ENCODE measurements at places on chromosomes 16 and 17.

GRCh38 chr17:62725791-62726249 is 82.3 kb downstream of the MARCHF10 start:
- DNase-seq: no peak

GRCh38 chr17:9700136-9700535 is 54.8 kb downstream of the USP43 start:
- no peak for DNase-seq

GRCh38 chr16:51222016-51222415 is 70.9 kb upstream of the SALL1 start:
- no peak for DNase-seq

GRCh38 chr16:25270577-25270976 is 12.9 kb upstream of the ZKSCAN2 start:
- no peak for DNase-seq

- no peak for DNase-seq
These were observed 331.8 kb downstream of the TMEM114 start for GRCh38 chr16:8258523-8258922.

DNA sequence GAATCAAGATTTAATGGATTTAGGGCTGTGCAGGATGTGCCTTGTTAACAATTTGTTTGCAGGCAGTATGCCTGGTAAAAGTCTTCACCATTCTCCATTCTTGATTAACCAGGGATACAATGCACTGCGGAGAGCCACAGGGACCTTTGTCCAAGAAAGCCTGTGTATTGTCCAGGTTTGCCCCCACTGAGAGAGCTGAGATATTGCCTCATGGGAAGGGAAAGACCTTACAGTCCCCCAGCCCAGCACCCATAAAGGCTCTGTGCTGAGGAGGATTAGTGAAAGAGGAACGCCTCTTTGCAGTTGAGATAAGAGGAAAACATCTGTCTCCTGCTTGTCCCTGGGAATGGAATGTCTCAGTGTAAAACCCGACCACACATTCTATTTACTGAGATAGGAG is 2169.6 kb downstream of the TP53TG3F start:
- no peak for DNase-seq

DNA sequence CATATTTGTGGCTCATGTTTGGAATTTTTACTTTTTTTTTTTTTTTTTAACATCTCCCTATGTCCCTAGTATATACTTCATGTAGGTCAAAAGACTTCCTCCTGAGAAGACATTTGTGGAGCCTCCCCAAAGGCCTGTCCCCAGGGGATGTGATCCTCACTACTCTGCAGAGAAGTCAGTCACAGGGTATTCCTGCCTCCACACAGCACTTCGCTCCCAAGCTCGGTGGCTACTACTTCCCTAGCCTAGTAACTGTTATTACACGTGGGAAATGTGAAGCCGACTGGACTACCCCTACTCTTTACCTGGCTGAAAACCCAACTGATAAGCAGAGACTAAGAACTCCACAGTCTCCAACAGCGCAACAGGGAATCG is 116.8 kb downstream of the HIC1 start:
- DNase-seq: no peak

DNA sequence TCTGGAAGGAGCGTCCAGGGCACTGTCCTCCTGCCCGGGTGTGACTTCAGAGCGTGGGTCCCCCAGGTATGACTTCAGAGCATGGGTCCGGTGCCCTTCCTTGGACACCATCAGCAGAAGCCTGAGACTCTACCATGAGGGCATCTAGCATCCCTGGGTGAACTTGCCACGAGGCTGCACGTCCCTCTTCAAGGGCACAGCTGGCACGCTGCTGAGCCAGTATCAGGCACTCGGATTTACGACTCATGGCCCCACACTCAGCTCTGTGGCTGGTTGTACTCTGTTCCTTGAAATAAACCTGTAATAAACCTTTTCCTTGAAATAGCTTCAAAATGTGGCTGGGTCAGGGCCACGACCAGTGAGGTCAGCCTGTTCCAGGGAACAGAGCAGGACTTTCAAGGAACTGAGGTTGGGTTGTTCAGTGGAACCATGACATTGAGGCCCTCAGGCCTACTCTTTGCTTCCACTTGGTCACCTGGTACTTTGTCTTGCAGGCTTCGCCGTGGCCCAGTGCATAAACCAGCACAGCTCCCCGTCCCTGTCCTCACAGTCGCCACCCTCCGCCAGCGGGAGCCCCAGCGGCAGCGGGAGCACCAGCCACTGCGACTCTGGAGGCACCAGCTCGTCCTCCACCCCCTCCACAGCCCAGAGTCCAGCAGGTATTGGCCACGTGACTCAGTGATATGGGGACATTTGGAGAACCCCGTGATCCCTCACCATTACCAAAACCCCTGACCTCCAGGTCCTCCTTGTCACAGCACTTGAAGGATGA is 89.9 kb downstream of the SOCS1 start:
- no peak for DNase-seq

GRCh38 chr17:70071127-70071526 is 3.9 kb upstream of the KCNJ16 start:
- DNase-seq: no peak

- no peak for DNase-seq
These were observed 222.4 kb upstream of the AXIN2 start for GRCh38 chr17:65783845-65784334.

DNA sequence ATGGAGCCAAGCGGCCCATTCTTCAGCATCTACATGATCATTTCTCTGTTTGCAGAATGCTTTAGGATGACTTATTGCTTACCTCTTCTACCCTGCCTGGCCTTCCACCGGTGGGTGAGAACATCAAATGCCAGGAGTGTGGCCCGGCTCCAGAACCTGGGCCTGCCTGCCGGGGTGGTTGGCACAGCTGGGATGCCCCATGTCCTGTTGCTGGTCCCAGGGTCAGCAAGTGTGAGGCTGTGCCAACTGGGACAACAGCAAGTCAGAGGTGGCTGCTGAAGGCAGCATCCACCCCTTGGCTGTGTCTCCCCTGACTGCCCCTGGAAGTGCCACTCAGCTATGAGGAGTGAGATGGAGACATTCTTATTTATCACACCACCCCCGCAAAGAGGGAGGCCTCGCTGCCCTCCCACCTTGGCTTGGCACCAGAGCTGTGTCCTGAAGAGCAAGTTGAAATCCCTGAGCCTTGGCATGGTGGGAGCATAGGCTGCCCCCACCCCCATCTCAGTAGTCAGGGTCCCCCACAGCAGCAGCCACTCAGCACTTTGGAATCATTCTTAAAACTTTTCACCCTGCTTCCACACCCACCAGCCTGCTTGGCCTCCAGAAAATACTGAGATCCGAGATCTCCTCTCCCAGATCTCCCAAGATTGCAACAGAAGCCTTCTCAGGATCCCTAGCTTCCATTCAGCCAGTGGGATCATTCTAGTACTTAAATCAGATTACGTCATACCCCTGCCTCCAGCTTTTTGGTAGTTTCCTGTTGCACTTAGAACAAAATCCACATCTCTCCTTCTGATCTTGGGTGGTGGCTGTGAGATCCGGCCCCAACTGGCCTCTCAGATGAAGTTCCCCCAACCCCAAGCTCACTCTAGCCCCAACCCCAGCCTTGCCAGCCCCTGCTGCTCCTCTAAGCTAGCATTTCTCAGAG is 127.5 kb downstream of the SOCS1 start:
- no peak for DNase-seq

DNA sequence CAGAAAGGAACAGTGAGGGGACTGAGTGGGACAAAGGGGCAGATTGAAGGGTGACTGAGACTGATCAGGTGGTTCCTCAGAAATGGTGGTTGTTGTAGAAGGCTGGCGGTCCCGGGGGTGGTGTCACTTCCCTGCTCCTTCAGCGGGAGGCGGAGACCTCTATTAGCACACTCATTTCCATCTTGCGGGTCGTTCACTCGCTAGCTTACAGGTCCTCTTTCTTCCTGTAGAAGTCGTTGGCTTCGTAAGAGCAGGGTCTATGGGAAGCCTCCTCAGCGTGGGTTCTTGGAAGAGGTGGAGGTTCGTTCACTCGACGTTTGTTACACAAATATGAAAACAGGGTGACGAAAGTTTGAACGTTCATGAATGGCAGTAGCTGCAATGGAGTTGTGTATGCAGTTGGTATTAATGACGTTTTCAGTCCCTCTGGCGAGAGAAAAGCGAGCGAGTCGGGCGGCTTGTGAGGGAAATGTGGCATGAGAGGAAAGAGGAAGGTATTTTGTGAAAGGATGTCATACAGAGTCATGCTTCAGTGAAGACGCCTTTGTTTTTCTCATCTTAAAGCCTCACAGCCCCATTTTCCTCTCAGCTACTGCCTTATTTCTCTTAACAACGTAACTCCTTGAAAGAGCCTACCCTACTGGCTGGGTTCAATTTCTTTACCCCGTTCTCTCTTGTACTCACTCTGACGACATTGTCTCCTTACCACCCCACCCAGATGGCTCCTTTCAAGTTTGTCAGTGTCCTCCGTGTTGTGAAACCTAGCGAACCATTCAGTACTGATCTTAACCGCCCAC is 667 bp downstream of the EFCAB13 start:
- peak; percentile 29 for DNase-seq

DNA sequence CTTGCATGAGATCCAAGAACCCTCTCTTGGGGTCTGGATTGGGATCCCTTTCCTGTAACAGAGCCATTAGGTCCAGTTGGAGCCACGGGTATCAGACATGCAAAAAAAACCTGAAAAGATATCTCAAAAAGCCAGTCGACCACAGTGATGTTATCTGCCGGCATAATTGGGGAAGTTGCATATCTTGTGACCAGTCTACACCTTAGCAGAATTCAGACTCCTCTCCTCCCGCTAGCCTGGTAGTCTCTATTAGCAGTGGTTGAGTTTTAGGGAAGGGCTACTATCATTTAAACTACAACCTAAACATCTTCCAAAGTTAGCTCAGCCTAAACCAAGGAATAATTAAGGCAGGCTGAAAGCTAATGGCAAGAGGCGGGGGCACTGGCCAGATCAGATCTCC is 16.2 kb upstream of the PSMD7 start:
- no peak for DNase-seq

DNA sequence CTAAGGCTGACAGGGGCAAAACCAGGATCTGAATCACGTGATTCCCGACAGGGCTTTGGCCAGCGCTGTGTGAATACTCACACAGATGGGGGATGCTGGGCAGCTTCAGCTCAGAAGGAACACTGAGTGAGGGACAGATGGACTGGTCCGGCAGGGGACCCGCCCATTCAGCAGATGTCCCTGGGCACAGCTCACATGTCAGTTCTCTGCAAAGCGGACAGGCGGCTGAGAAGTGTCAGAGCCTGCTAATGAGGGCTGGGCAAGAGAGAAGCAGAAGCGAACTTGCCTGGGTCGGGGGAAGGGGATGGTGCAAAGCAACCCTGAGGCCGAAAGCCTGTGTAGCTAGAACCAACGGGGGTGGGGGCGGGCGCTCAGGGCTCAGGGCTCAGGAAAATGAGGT is 11.9 kb upstream of the GLIS2 start:
- no peak for DNase-seq

GRCh38 chr17:44355642-44356099 is 8.0 kb downstream of the FAM171A2 start:
- DNase-seq: no peak

DNA sequence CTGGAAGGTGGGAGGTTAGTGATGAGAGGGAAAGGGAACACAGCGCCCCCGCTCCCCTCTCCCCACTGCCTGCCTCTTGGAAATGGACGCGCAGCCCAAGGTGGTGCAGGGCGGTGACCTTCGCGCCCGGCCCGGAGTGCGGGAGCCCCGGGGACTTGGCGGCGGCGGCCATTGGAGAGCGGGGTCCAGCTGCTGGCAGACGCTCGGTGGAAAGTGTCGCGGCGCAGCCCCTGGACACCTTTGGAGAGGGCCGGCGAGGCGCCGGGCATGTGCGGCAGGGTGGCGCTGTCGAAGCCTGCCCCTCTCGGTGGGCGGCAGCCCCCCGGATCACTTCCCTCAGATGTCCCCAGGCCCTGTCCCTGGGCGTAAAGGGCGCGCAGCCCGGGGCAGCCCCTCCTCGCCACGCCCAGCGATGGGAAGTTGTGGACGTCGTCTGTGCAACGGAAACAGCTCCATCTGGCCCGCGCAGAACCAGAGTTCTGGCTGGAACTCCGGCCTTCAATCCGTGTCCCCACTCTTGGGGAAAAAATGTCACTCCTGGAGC is 16.7 kb downstream of the SALL1 start:
- DNase-seq: no peak

DNA sequence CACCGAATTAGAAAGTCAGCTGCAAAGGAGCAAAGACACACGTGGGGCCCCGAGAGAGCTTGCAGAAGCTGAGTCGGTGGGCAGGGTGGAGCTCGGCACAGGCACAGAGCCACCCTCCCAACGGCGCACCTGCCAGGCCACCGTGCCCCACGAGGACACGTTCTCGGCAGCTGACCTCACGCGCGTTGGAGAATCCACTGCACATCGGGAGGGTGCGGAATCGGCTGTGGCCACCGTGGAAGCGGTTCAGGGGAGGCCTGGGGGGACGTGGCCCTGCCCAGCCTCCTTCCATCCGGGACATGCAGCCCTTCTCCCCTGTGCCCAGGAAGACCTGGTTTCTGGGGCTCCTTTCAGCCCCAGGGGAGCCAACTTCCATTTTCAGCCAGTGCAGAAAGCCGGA is 20.9 kb upstream of the ZFPM1 start:
- DNase-seq: no peak

- DNase-seq: no peak
These were observed 930.4 kb upstream of the CDH8 start for GRCh38 chr16:62966626-62967025.

GRCh38 chr16:83554096-83554495 is 253.7 kb upstream of the HSBP1 start:
- DNase-seq: no peak

GRCh38 chr17:21167303-21167702 is 40.5 kb downstream of the DHRS7B start:
- no peak for DNase-seq

DNA sequence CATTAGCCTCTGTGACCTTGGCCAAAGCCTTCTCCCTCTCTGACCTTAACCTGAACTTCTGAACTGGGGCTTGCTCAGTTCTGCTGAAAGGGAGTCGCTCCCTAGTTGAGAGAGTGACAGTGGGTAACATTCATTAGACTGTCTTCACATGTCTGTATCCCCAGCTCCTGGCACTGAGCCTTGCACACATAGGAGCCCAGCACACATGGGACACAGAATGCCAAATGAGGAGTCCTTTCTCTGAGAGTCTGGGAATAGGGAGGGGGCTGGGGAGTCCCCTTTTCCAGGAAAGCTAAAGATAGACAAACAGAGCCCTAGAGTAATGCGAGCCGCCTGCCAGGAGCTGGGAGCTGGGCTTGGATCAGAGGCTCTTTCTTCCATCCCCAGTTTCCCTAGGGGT is 2.5 kb downstream of the TAC4 start:
- no peak for DNase-seq

DNA sequence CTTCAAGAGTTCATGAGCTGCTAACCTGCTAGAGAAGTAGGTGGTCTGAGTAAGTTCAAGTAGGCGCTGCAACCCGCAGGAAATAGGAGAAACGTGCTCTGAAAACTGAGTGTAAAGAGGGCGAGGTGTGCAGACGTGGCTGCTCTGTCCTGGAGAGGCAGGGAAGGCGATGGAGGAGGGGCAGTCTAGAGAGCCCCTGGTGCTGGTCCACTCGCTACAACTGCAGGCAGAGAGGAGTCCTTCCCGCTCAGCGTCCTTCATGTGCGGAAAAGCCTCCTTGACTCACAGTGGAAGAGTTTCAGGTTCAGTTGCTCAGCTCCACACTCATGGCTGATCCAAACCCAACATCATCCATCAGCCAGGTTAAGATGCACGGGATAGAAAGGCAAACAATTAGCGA is 12.1 kb downstream of the ABCA3 start:
- no peak for DNase-seq
